ENCODE measurements at places on chromosomes 7 and 10.

- no peak overlapping the region for H3K27ac ChIP-seq
- no peak overlapping the region for H3K4me3 ChIP-seq
- no peak for DNase-seq
- H3K27me3 ChIP-seq: no peaks in the 10 kb centered on the region
Measured at GRCh38 chr10:127462643-127463295, 86.3 kb upstream of the NPS start.

DNA sequence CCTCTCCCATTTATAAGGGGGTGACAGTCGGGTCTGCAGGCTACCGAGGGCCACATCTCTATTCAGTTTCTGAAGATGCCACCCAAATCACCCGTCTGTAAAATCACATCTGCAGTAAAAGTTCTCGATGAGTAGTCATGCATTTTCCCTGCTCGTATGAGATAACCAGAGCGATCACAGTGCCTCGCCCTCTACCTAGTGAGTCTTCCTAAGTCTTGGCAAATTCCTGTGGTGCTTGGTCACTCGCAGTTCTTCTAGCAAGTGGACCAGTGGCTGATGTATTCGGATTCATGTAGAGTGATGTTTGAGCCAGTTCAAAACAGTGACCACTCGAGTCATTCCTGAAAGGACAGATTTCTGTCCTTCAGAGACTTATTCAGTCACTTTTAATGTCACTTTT is 44.9 kb downstream of the INSYN2A start:
- no peak overlapping the region for H3K27ac ChIP-seq
- no peaks in the 10 kb centered on the region for H3K27me3 ChIP-seq
- no peaks in the 10 kb centered on the region for H3K4me1 ChIP-seq
- no peak overlapping the region for H3K4me3 ChIP-seq

DNA sequence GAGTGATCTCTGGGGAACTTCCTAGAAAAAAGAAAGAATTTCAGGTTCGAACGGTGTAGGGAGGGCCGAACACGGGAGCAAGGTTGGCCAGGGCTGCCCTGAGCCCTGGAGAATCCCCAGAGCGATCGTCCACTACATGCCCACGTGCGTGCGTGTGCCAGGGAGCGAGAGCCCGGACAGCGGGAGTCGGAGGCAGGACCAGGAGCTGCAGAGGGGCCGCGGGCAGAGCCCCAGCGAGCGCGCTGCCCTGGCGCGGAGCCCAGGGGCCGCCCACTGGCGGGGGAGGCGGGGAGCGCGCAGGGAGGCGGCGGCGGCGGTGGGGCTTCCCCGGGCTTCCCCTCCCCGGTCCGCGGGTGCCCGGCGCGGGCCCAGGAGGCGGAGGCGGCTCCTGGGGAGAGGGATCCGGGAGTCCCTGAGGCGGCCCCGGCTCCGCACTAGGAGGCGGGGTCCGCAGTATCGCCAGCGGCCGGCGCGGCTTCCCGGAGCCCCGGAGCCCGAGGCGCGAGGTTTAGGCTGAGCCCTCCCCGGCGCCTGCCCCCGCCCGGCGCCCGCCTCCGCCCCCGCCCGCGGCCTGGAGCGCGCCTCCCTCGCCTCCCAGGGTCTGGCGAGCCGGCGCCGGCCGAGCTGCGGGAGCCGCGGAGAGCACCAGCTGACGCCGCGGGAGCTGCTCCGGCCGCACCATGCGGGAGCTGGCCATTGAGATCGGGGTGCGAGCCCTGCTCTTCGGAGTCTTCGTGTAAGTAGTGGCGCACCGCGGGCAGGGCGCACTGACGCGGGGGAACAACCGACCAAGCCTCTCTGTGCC is at the start of gene PLPP4:
PLPP4 (plus strand) TSS at position 602 of the 805 bp plus-strand sequence; CDS start at position 681, 79 bp downstream.
- H3K4me1 ChIP-seq: peaks cover 2% of the 10 kb centered on the region
- H3K27me3 ChIP-seq: peaks cover 58% of the 10 kb centered on the region
- no peaks in the 10 kb centered on the region for H3K36me3 ChIP-seq
- no peak for DNase-seq

GRCh38 chr7:726854-727103 is 280 bp downstream of the DNAAF5 start:
- H3K4me1 ChIP-seq: peaks cover 30% of the 10 kb centered on the region
- no peak for DNase-seq
- no peak overlapping the region for H3K4me3 ChIP-seq
- H3K27me3 ChIP-seq: no peaks in the 10 kb centered on the region
- H3K36me3 ChIP-seq: peaks cover 40% of the 10 kb centered on the region
